Stimulated activated CD4-positive, alpha-beta T cell treated with anti-CD3 and anti-CD28 coated beads, TNF-alpha, amount 100 ng/mL, for 24 hours (primary cell): ENCODE measurements at places on chromosomes 3 and 15.

- DNase-seq = no peak
Observed at GRCh38 chr3:9124730-9125129, 124.7 kb downstream of the SRGAP3 start.

GRCh38 chr15:83404121-83404520, 43.0 kb upstream of the SH3GL3 start:
- DNase-seq = no peak

DNA sequence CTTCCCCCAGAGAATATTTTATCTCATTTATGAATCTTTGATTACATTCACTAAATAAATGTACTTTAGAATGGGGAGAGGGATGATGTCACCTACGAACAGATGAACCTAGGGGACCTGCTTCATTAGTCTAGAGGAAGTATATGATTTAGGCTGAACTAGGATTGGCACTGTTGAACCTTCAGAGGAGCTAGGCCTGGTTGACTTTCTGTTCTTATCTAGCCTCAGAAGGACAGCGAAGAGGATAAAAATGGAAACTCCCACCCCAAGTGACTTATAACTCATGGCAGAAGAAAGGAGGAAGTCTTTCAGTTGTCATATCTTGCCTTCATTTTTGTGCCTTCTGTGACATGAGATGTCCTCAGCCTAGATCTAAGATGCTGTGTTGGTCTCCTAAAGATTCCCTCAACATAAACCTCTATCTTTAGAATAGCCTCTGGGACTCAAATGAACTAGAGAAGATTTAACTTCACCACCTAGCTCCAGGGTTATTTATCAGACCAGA, 42.6 kb downstream of the POLG start:
- DNase-seq = no peak

DNA sequence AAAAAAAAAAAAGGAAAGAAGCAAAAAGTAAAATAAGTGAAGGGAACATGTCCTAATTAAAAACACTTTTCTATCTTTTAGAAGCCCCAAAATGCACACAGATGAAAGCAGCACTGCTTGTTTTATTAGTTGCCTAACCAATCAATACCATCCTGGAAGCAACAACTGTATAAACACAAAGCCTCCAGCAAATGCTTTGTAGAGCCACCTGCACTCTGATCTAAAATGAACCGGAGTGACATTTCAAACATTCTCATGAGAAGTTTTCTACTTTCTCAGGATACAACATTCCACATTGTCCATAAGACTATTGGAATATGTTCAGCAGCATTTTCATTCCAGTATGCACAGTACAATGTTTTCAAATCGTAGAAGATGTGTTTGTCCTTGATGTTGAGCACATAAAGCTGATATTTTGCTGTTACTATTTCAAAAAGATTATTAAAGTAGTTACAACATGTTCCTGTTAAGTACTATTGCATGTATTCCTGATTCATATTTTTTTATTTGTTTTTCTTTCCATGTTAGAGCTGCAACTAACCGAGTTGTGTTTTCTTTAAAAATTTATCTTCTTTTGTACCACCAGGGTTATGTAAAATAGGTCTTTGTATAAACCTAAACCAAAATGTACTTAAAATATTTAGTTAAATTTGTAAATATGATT, 50.3 kb upstream of the PLSCR5 start:
- no peak for DNase-seq

DNA sequence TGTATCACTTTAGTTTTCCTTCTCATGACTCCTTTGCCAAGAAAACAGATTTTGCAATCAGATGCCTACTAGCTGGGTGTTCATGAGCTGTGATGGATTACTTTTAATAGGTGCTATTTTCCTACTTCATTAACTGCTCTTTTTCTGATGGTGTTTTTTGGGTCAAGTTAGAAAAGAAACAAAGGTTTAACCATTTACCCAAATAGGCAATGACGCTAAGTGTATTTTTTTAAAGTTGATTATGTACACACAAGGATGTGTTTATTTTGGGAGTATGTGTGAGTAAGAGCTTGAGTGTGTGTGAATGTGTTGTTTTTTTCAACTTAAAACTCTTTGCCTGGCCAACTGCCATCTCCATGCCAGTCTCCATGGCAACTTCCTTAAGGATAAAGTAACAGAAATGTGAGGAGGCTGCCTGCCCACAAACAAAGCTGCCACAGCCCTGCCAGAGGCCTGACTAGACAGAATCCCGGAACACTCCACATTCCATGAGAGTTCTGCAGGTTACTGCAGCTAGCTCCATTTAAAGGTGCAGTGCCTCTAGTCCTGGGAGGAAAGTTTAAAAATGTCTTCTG, 215.6 kb upstream of the RBMS3 start:
- no peak for DNase-seq

- DNase-seq = peak; percentile 30
Observed at GRCh38 chr15:45456212-45457106, 66.1 kb downstream of the SLC30A4 start.

- no peak for DNase-seq
Observed at GRCh38 chr15:100737214-100737613, 134.8 kb downstream of the ASB7 start.

DNA sequence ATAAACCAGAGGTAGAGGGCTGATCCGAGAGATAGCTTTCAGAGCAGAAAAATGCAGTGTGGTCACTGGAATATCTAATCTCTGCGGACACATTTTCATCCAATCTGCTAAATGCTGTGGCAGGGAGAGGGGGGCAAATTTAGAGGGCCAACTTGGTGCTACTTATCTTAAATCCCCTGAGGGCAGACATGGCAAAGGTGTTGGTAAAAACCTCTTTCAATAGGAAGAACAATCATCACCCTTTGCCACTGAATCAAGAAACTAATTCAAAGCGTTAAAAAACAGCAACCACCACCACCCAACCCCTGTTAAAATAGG, 152.9 kb downstream of the MECOM start:
- DNase-seq = no peak

DNA sequence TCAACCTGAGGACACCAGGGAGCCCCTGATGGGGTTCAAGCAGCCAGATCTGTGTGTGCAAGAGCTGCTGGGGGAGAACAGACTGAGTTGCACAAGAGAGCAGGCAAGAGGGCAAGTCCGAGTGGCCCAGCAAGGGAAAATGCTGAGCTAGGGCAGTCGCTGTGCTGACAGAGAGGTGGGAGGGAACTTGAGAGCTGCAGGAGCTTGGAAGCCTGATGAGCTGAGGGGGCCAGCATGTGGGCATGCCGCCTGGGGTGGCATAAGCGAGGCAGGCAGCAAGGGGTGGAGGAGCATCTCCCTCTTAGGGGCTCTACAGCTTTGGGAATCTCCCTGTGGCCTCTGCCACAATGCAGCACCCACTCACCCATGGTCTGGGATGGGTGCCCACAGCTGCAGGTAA, 4.7 kb upstream of the CORO2B start:
- no peak for DNase-seq

GRCh38 chr3:146163584-146163983, 2.6 kb upstream of the PLOD2 start:
- DNase-seq = no peak

- DNase-seq = no peak
Observed at GRCh38 chr15:79283252-79284048, 928 bp downstream of the ANKRD34C start.

DNA sequence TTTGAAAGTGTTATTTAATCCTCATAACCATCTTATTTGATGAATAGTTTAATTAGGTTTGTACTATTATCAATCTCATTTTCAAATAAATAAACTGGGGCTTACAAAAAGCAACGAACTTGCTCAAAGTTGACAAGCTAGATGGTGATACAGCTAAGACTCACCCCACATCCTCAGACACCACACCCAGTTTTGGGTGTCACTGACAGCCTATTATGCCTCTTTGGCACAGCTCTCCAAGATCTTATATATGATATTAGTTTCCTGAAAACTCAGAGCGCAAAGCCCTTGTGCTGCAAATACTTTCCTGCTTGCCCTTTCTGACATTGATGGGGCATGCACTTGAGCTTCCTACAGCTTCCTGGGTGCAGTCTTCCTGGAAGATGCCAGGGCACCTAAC, 223.4 kb upstream of the GADL1 start:
- DNase-seq = no peak

- DNase-seq = no peak
Observed at GRCh38 chr3:22886439-22887068, 316.6 kb upstream of the UBE2E2 start.

DNA sequence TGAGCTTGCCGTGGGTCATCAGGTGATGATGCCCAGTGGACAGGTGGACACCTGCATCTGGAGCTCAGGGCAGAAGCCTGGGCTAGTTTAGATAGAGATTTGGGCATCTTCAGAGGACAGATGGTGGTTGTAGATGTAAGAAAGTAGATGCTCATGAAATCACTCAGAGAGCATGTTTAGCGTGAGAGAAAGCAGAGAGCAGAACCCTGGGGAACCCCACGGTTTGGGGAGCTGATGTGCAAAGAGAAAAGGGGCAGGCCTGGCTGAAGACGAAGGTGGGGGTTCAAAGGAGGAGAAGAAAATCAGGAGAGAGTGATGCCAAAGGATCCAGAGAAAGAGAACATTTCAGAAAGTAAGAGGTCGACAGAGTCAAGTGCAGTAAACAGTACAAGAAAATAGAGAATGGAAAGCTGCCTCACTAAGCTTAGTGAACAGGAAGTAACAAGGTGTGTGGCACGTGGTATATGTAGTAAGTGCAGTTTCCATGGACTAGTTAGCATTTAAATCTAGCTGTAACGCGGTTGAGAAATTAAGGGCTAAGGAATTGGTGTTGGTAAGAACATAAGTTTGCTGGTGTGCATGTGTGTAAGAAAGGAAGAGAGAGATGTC, 13.5 kb downstream of the TIGIT start:
- peak; percentile 19 for DNase-seq

DNA sequence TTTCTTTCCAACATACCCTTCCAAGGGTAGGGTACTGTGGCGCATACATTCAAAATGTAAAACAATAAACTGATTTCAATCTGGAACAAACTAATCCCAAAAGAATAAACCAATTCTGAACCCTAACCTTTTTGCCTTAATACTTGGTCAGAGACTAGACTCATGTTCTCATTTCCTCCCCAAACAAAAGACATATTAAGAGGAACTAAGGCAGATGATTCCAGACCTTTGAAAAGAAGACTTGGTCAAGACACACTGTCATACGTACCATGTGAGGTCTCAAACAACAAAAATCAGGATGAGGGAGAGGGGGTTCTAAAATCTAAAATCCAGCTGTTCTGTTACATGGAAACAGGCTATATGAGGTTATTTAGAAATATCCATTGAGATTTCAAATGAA, 102.1 kb downstream of the RFTN1 start:
- DNase-seq = no peak

DNA sequence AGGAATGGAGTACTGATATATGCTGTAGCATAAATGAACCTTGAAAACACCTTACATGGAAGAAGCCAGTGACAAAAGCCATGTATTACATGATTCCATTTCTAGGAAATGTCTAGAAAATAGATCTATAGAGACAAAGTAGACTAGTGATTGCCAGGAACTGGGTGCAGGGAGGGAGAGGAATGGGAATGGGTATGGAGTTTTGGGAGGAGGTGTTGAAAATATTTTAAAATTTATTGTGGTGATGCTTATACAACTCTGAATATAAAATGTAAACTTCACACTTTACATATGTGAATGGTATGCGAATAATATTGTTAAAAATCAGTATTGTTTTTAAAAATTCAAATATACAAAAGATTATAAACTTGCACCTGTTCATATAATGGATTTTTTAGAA, 22.5 kb downstream of the ATP1B3 start:
- DNase-seq = no peak

DNA sequence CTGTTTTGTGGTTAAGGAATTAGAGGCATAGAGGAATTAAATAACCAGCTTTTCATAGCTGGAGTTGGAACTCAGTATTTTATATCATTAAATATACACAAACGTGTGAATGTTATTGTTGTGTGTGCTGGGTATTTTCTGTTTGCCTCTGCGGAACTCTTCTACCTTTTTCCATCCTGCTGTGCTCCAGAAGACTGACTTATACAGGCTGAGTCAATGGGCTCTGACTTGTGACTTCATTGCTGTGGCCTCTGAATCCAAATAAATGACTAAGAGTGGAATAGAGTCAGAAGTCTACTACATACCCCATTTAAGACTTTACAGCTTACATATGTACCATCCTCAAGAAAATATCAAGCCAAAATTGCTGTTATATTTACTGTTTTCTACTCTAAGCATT, 17.6 kb downstream of the ARIH1 start:
- DNase-seq = no peak

- DNase-seq = no peak
Observed at GRCh38 chr3:100090669-100091005, 23.7 kb downstream of the FILIP1L start.

DNA sequence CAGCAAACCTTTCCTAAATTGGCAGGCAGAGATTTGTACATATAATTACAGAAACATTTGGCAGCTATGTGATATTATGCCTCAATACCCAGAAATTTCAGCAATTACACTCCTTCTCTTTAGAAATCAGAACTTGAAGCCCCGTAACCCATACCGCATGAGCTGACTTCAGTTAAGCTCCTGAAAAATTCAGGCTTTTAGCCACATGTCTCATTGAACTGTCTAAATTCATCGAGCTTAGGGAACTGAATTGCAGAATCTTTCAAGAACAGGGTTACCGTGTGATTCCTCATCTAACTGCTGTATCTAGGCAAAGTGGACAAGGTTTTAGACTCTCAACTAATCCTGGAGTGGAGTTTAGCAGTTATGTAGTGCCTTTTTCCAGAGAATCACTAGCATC, 333.0 kb downstream of the EPHA3 start:
- no peak for DNase-seq
